ENCODE measurements at places on chromosomes 11 and 22.
A peak's percentile ranks its signal among the peaks of the same experiment; 100 is the strongest.

DNA sequence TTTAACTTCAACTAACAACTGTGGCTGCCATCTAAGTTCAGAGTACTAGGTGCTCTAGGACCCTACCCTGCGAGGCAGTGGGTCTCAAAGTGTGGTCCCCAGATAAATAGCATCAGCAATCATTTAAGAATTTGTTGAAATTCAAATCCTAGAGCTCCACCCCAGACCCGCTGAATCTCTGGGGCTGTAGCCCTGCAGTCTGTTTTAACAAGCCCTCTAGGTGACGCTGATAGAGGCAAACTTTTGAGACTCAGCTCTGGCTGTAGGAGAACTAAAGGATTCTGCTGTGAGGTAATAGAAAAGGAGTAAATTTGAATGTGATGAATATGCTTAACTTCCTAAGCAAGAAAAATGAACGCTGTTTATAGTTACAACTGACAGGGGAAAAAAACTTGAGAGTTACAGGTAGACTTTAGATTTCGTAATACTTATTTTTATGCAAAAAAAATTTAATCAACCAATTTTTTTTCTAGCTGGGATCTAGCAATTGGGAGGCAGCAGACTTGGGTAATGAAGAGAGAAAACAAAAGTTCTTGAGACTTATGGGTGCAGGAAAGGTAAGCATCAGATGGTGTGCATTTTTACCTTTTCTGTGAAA, 5.8 kb downstream of the C11orf58 start:
- peaks cover 81% of the 10 kb centered on the region for H3K36me3 ChIP-seq
- H3K4me1 ChIP-seq = peaks cover 5% of the 10 kb centered on the region
- H3K27ac ChIP-seq = no peak overlapping the region
- H3K4me3 ChIP-seq = no peak overlapping the region

GRCh38 chr22:49079743-49080500, 747.8 kb downstream of the BRD1 start:
- no peaks in the 10 kb centered on the region for H3K4me1 ChIP-seq
- no peak overlapping the region for H3K27ac ChIP-seq
- H3K36me3 ChIP-seq = no peaks in the 10 kb centered on the region
- H3K4me3 ChIP-seq = no peak overlapping the region
- DNase-seq = no peak
- no peaks in the 10 kb centered on the region for H3K27me3 ChIP-seq

- H3K4me3 ChIP-seq = no peak overlapping the region
- H3K36me3 ChIP-seq = no peaks in the 10 kb centered on the region
- no peak for DNase-seq
- no peaks in the 10 kb centered on the region for H3K4me1 ChIP-seq
- no peak overlapping the region for H3K27ac ChIP-seq
Observed at GRCh38 chr11:24509114-24509513, 12.3 kb downstream of the LUZP2 start.

DNA sequence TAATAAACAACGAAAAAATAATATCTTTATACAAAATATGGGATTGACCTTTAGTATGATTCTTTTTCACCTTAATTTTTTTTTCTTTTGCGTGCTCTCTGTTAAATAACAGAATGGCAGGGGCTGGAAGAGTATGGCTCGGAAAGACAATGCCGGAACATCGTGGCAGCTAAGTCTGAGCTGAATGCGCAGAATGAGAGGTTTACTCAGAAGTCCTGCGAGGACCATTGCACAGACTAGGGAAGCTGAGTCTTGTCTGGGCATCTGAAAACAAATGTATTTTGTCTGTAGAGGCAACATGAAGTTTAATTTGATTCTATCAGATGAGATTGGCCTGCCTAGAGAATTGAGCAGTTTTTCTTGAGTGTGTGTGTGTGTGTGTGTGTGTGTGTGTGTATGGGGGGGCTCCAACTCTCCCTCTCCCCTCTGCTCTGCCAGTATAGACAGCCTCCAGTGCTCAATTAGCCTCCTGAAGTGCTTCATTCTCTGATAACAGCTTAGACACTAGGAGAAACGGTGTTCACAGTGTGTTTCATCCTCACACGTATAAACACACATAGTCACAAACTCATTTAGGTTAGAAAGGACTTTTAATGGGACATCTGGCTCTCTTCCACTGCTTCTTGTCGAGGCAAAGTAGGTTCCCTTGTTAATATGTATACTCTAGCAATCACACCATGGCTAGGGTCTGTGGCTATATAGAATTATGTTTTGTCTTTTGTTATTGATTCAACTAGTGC, 244.3 kb upstream of the SORL1-AS1 start:
- H3K4me1 ChIP-seq = no peaks in the 10 kb centered on the region
- no peak for DNase-seq
- H3K27ac ChIP-seq = peak overlapping the region; percentile 80
- no peak overlapping the region for H3K4me3 ChIP-seq

DNA sequence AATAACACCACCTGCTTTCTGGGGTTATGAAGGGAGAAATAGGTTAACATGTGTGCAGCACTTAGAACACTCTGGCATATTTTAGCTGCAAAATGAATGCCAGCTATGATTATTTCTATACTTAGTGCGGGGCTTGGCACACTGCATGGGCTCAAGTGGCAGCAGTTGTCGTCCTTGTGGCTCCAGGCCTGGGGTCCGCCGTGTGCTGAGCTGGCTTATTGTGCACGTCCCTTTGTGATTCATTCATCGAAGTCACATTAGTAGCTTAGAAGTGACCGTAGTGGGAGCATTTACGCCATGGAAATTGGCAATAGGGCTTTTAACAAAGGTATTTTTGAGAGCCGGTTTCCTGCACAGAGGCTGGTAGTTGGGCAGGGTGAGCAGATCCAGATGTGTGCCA, 4.2 kb downstream of the RASD2 start:
- H3K4me1 ChIP-seq = no peaks in the 10 kb centered on the region
- H3K36me3 ChIP-seq = no peaks in the 10 kb centered on the region
- no peak overlapping the region for H3K4me3 ChIP-seq

- H3K27ac ChIP-seq = no peak overlapping the region
- no peaks in the 10 kb centered on the region for H3K27me3 ChIP-seq
- DNase-seq = no peak
- peaks cover 5% of the 10 kb centered on the region for H3K4me1 ChIP-seq
- no peaks in the 10 kb centered on the region for H3K36me3 ChIP-seq
Observed at GRCh38 chr11:120932305-120932915, 91.5 kb upstream of the TBCEL start.

- H3K27me3 ChIP-seq = no peaks in the 10 kb centered on the region
- DNase-seq = no peak
- no peak overlapping the region for H3K4me3 ChIP-seq
- H3K4me1 ChIP-seq = no peaks in the 10 kb centered on the region
- H3K36me3 ChIP-seq = peaks cover 58% of the 10 kb centered on the region
Observed at GRCh38 chr11:108322666-108323065, 99.8 kb downstream of the ATM start.

Measured in endodermal cell (in vitro differentiated cells).